ENCODE measurements at places on chromosomes 3 and 15.

GRCh38 chr3:187327845-187328244, 36.3 kb upstream of the MASP1 start:
- DNase-seq, result no peak

DNA sequence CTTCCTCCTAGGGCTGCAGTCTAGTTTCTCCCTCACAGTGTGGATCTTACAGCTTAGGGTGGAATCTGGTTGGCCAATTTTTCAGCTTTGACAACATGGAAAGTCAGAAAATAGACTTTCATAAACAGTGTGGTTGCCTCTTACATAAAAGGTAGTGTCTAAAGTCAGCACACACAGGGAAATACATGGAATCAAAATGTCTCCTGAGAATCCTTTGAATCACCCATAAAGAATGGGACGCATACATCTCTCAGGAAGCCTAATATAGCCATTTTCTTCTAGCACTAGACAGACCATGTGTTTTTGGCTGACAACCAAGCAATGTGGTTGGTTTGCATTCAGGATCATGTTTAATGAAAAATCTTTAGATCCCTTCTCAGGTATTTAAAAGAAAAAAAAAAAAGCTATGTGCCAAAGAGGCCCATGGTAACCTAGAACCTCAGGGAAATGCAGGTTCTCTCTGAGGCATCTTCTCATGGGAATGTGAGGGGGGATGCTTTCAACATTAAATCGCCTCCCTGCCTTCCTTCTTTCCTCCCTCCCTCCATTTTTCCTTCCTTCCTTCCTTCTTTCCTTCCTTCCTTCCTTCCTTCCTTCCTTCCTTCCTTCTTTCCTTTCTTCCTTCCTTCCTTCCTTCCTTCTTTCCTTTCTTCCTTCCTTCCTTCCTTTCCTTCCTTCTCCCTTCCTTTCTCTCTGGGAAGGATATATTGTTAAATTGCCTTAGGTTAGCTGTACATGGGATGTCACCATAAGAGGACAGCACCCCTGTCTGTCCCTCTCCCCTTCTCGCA, 34.3 kb upstream of the ZBTB38 start:
- DNase-seq, result no peak

- peak; percentile 71 for DNase-seq
Measured at GRCh38 chr3:33096093-33096868, 665 bp downstream of the GLB1 start.

GRCh38 chr3:133014325-133014724, 23.9 kb upstream of the TMEM108 start:
- DNase-seq, result no peak

- DNase-seq, result peak; percentile 85
Measured at GRCh38 chr3:81789691-81790090, 28.2 kb upstream of the GBE1 start.

DNA sequence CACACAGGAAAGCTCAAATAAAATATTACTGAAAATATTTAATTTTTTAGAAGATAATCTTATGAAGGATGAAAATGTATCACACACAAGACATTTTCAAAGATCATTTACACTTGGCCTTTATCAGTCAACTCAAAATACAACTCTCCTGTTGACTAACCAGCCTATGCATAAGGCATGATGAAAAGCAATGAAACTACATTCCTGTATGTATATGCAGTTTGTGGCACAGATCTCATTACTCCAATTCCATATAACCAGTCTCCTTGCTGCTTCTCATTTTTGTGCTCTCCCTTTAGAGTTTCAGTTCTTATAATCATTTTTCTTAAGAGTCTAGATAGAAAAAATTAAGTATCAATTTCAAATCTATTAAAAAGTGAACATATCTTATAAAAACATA, 25.8 kb downstream of the AQR start:
- no peak for DNase-seq

DNA sequence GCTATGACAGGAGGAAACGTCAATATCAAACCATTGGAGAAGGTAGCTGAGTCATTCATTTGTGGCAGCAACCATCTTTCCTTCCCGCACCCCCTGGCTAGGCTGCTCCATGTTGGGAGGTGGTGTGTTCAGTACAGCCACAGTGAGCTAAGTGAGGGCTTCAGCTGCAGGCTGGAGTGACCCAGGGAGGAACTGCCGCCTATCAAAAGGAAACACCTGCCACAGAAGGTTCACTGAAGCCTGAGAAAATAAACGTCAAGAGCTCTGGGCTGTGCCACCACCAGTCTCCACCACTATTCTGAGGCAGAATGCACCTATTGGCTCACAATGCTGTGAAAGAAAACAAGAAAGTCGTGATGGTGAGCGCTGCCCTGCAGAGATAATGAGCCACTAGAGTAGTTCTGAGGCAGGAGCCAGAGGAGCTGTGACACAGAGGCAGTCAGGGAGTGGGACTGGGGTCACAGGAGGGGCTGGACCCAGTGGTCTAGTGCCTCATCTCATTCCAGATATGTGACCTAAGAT, 34.8 kb upstream of the CD47 start:
- DNase-seq, result peak; percentile 100

DNA sequence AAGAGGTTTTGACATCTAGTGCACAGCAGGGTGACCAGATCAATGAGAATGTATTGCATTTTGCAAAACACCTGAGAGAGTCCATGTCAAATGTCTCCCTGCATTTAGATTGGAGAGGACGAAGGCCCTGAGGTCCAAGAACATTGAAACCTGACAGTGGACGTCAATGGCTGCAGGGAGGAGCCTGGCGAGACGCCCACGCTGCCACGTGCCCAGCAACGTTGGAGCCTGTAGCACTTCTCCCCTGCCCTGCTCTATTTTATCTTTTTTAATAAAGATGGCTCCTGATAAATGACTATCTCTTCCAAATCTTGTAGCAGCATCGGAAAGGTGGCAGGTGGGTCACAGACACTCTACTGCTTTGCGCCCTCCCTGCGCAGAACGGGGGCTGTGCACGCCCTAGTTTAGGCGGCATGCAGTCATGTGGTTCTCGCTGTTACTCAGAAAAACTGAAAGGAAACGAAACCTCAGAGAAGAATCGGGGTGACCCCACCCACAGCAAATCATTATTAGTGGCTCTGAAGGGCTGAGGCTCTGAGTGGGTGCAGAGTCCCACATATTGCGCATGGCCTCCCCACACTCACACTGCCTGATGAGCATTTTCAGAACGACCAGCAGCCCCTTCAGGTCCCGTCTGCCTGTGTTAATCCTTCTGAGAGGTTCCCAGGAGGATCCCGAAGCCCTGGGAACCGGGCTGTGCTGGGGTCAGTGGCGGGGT, 62.5 kb upstream of the TAMM41 start:
- no peak for DNase-seq

GRCh38 chr3:7682822-7683229, 818.8 kb upstream of the LMCD1 start:
- DNase-seq, result peak; percentile 78

GRCh38 chr15:62903437-62903836, 139.1 kb upstream of the TPM1 start:
- no peak for DNase-seq

DNA sequence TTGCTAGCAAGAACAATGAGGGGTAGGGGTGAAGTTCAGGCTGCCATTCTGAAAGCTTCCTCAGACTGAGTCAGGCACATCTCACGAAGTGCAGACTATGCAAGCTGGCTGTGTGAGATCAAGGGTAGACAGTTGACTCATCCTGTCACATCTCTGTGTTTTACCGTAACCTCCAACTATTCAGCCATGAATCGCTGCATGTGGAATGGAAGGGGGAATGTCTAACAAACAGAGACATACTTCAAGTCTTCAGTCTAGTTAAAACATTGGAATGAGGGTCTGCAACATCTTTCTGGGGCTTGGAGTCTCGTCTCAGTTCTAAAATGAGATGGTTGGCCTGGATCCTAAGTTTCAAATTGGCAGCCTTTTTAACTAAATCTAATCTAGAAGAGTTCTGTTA, 25.9 kb downstream of the AGTR1 start:
- no peak for DNase-seq

DNA sequence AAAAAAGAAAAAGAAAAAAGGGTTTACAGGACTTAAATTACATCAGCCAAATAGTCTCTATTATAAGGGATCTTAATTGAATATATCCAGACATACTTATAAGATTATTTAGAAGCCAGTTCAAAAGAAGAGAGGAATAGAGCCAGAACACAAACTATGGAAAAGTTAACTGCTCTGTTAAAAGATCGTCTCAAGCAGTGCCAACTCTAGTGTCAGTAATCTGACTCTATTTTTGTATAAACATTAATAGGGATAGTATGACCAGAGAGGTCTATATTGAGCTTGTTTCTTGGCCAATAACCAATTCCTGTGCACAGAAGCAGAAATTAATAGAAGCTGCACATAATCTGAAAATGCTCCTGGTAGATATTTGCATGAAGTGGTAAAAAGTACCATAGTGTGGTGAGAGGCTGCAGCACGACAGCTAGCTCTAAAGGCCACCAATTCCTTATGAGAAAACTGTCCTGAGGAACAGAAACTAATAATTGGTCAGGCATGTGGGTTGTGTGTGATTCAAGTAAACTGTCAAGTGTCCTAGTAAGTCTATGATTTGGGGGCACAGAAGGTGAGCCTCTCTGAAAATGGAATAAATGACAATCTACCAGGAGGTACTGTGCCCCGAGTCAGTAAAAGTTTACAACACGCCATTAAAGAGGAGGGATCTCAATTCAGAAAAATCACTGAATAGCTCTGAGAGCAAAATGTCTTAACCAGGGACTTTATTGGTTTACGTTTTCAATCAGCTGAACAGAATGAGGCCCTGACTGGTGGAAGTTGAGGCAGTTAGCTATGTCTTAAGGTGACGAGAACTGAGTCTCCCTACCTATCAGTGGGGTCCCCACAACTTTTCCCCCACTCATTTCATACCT, 51.5 kb upstream of the NANOGP8 start:
- no peak for DNase-seq

- no peak for DNase-seq
Measured at GRCh38 chr3:191331388-191331787, 1.1 kb upstream of the UTS2B start.

DNA sequence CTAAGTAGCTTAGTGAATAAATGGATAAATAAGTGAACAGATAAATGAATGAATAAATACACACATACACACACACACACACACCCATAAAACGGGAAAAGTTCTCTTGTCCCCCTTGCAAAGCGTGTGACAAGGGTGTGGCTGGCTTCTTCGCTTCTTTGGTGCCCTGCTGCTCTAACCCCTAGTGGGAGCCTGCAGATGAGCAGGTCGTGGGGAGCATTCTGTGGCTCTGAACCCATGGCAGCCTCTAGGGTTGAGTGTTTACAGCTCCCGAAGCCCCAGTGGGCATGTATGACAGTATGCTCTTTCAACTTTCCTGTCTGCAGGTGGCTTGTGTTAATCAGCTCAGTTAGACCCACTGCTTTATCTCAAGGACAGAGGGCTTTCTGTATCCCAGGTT, 582.3 kb downstream of the EDEM1 start:
- no peak for DNase-seq

- no peak for DNase-seq
Measured at GRCh38 chr15:37008205-37008604, 92.1 kb downstream of the MEIS2 start.

GRCh38 chr3:58353722-58354553, 21.2 kb downstream of the PXK start:
- DNase-seq, result peak; percentile 97

- peak; percentile 67 for DNase-seq
Measured at GRCh38 chr3:122754929-122755328, 38.7 kb downstream of the HSPBAP1 start.

DNA sequence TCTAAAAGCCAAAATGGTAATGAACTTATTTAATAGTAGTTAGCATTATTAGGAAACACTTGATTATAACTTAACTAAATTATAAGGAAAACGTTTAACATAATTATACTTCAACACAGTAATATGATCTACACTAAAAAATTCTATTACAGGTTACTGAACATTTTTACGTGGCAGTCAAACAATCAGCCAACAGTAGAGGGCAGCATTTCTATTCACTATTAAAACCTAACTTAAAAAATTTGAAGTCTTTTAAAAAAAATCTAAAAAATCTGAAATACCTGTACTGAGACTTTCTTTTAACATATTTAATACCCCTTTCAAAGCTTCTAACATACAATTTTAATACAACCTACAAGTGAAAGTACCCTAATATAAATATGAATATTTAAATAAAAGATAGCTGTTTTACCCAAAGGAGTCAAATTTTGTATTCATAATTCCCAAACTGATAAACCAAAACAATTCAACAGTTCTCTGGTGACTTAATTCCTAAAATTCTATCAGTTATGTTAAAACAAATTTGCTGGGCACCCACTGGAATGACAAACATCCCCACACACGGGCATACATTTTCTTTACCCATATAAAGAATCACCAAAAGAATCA, 41.5 kb downstream of the DLG1 start:
- peak; percentile 79 for DNase-seq

DNA sequence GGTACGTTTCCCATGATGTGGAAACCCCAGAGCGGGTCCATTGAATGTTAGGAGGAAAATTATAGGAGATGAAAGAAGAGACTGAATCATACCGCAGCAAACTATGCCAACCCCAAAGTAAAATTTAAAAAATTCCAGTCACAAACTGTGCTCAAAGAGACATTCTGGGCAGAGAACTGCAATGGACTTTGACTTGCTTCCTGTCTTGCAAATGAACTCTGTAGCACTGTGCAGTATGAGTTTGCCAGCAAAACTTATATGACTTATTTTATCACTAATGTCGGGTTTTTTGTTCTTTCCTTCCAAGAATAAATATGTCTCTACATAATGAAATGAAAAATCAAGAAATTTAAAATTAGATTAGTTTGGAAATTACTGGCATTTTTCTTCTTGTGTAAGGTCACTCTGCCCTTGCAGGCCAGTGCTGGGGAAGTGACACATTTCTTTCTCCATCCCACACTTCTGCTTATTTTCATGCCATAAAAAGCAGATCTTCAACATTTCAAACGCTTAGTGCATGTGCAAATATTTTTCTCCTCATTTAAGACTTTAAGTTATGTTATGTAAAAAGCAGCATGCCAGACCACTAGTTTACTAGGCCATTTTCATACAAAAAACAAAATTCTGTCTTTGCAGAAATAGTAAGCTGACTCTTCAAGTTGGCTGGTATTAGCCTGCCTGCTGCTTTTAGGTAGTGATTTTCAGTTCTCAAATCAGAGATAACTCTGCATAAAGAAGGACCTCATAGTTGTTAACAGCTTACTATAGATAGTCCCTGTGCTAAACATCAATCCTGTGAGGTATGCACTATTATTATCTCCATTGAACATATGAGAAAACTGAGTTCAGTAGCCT, 32.2 kb upstream of the SSR3 start:
- DNase-seq, result peak; percentile 40

DNA sequence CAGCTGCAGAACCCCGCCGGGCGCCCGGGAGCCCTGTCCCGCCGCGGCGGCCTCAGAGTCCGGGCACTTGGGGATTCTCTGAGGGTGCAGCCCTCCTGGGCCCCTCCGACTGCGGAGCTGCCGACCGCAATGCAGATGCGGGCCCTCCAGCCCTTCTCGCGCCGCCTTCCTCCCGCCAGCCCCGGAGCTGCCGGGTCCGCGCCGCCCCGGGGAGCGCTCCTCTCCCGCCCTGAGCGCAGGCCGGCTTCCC, 320 bp upstream of the ACAN start:
- DNase-seq, result no peak

GRCh38 chr3:9780458-9780812, 10.7 kb upstream of the CAMK1 start:
- DNase-seq, result no peak

Data from common myeloid progenitor, CD34-positive (primary cell).